ENCODE measurements at places on chromosomes 11 and 22.
A peak's percentile ranks its signal among the peaks of the same experiment; 100 is the strongest.

GRCh38 chr11:78972177-78972576 is 397.5 kb upstream of the NARS2 start:
- no peak for ATAC-seq

DNA sequence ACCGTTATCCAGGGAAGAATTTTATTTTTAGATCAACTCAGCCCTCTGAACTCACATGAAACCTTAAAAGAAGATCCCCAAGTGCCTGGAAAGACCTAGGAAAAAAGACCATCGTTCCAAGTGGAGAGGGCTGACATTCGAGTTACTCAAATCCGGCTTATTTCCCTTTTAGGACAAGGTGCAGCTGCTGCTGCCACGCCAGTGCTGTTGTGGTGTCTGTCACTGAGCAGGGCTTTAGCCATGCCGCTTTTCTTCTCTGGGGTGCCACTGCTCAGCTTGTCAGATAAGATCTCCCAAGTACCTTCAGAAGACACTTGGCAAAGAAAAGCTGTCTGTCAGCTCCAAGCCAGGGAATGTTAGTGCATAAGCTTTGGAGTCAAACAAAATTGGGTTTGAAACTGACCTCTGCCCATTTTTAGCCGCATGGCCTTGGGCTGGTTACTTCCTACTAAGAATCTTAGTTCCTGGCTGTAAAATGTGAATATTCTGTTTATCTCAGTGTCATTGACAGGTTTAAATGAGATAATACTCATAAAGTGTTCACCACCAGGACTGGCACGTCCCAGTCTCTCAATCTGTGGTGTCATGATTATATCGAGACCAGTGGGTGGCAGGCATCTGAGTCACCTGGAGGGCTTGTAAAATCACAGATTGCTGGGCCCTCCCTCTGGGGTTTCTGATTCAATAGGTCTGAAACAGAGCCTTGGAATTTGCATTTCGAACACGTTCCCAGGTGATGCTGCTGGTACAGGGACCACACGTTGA is 117.5 kb downstream of the PKNOX2 start:
- ATAC-seq, result no peak

GRCh38 chr11:87832211-87832610 is 343.0 kb downstream of the RAB38 start:
- no peak for ATAC-seq

DNA sequence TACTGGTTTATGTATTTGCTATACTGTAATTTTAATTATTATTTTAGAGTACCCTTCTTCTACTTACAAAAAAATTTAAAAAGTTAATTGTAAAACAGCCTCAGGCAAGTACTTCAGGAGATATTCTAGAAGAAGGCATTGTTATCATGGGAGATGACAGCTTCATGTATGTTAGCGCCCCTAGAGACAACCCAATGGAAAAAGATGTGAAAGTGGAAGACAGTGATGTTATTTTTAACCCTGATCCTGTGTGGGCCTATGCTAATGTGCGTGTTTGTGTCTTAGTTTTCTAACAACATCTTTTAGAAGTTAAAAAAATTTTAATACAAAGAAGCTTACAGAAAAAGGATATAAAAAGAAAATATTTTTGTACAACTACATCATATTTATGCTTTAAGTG is 205.0 kb downstream of the FAM76B start:
- peak; percentile 62 for ATAC-seq

- no peak for ATAC-seq
Measured at GRCh38 chr22:43859621-43860020, 2.7 kb downstream of the SULT4A1 start.
